ENCODE measurements at places on chromosomes 4 and X.
A peak's percentile ranks its signal among the peaks of the same experiment; 100 is the strongest.

DNA sequence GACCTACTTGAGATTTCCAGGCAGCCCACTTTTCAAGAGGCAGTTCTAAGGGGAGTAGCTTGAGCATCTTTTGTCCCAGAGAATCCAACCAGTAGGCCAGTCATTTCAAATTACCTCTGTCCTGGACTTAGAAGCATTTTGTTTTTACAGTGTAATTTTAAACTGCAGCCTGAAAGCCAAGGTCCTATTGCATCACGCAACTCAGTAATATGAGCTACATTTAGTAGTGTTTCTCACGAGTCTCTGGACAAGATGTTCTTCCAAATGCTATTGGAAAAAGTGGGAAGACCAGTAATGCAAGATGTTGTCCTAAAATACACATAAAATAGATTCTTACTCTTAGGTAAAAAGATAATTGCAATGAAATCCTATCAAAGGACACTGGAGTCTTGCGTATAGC is 182.5 kb upstream of the ARX start:
- no peak for DNase-seq

DNA sequence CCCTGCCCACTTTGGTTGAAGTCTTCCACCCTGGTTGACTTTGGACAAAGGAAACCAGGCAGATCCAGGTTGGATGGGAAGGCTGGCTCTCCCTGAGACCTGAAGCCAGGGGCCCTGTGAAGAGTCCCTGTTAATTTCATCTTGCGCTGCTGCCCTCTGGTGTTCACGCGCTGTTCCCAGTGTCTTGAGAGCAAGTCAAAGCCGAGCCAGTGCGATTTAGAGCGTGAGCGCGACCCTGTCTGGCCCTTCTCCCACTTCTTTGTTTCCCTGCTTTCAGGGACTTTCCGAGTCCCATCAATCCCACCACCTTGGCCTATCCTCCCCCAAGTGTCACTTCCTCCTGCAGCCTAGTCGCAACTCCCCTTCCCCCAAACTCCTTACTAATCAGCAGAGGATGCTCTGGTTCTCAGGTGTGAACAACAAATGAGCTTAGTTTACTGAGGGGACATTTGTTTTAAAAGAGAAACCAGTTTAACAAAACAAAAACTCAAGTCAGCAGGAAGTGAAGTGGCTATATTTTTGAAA is 25.8 kb upstream of the CHRNA9 start:
- DNase-seq = peak; percentile 83

- no peak for DNase-seq
Observed at GRCh38 chrX:773292-774025, 142.9 kb downstream of the SHOX start.

DNA sequence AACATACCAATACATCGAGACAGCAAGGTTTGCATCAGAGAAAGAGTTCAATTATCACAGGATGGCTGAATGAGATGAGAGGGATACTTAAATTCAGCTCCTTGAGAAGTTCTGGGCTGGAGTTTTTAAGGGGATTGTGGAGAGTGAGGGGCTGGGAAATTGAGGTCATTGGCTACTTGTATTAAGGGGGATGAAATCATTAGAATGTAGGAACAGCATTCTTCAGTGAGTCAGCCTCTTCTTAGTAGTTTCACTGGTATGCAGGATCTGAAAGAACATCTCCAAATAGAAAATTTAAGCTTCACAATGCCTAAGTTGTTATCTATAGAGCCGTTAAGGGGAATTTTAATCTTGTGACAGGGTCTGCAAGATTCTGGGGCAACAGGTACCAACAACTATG is 211.6 kb upstream of the TAPT1 start:
- no peak for DNase-seq

- DNase-seq = no peak
Observed at GRCh38 chr4:8778760-8779159, 92.9 kb downstream of the HMX1 start.

DNA sequence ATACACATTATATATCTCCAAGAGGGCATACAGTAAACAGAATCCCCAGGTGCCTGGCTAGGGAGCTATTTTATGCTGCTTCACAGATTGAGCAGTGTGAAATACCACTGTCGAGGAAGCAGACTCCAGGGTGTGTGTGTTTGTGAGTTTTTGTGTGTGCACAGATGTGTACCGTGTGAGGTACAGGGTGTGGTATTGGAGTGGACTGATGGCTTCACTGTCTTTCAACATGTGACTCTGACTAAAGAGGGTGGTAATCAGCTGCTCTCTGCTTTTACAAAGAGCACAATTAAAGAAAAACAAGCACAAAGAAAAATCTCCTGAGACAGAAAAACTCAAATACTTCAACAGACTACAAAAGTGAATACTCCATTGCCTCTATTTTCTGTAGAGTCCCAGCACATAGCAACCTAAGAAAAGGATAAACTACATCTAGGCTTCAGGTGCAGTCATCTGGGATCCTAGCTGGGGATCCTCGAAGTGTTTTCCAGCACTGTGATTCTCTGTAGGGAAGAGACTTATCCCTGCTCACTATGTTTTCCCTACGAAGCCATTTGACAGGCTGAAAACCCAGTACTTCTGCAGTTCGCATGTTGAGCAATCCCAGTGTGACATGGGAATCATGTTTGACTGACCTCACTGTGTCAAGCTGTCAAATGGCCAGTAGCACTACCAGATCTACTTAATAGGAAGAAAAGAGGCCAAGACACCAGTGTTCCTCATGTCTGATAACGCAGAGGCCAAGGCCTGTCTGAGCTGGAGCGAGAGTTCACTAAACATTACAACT is 100.3 kb downstream of the CDS1 start:
- no peak for DNase-seq

GRCh38 chr4:115234405-115235093 is 121.1 kb upstream of the NDST4 start:
- no peak for DNase-seq

GRCh38 chrX:102085706-102086105 is 39.8 kb upstream of the TCEAL2 start:
- DNase-seq = no peak

DNA sequence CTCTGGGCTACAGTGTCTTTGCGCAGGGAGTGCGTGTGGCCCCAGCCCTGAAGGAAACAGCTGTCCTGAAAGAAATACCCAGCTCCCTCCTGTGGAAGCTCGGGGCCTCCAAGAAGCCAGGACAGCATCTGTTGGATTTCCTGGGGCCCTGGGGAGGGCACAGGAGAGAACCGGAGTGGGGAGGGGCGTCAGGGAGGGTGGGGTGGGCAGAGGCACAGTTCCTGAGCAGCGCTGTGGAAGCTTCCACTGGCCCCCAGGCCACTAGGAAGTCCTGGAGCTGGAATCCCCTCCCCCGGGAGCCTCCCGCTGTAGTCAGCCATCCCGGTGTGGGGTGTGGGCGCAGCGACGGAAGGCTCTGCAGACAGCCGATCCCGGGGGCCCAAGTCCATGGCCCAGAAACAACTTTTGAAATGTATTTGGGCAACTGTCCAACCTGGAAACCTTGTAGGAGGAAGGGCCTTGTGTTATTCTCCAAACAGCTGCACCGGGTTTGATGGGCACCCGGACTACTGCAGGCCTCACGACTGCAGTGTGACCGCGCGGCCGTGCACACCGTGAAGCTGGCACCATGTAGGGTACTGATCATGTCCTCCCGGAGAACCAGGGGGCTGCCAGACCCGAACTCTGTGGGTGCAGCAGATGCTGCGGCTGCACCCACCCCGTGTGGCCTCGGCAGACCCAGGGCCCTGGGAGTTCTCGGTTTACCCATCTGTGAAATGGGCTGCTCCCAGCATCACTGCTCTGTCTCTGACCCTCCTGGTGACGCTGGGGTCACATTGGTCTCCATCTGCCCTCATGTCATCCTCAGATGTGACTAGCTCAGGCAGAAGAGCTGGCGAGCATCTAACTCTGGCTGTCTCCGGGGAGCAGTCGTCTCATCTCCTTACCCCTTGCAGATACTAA is 68.5 kb upstream of the HMX1 start:
- no peak for DNase-seq

DNA sequence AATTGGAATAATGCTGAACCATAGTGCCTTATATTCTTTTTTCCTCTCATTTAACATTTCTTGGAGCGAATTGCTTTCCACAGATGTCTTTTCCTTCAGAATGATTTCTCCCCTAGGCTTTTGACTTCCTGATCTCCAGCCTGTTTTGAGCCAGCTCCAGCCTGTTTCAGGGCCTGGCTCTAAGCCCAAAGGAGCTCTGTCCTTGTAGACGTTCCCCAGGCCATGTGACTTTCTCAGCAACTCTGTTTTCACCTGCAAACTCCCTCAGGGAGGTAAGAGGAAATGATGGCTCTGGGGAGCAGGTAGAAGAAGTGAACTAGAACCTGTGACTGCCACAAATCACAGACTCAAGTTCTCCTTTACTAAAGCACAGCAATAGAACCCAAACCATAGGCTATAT is 89.1 kb downstream of the AKAP4 start:
- DNase-seq = no peak

- no peak for DNase-seq
Observed at GRCh38 chr4:174640146-174640545, 117.9 kb upstream of the HPGD start.

GRCh38 chrX:10197279-10198210 is 40.8 kb downstream of the CLCN4 start:
- DNase-seq = no peak

- DNase-seq = no peak
Observed at GRCh38 chr4:90219822-90220221, 92.6 kb downstream of the CCSER1 start.

GRCh38 chr4:143397887-143398286 is 61.2 kb downstream of the GAB1 start:
- no peak for DNase-seq

DNA sequence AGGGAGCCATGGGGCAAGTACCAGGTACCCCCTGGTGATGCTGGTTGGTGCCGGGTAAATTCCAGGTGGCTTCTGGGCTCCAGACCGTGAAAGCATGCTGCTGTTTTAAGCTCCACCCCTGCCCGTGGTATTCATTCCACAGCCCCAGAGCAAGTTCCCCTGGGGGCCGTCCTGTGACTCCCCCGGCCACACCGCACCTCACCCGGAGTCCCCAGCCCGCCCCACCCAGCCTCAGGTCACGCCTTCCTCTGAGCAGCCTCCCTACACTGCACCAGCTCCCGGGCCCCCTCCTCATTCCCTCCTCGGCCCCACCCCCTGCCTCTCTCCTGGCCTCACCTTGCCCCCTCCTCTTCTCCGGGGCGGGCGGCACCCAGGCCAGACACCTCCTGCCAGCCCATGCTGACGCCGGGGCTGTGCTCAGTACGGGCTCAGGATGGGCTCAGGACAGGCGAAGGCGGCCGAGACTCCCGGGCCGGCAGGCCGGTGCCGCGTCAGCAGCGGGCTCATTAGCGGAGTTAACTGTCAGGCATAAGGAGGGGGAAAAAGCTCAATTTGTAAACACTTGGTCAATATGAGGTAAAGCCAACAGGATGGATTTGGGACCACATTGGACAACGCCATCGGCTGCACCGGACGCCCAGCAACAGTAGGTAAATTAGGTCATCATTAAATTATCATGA is 127.4 kb downstream of the FAM53A start:
- no peak for DNase-seq

- DNase-seq = no peak
Observed at GRCh38 chr4:183409934-183410333, 34.5 kb upstream of the CDKN2AIP start.

GRCh38 chr4:144531841-144532240 is 114.1 kb upstream of the HHIP start:
- DNase-seq = no peak

- no peak for DNase-seq
Observed at GRCh38 chrX:19887911-19888879, 795 bp upstream of the SH3KBP1 start.

DNA sequence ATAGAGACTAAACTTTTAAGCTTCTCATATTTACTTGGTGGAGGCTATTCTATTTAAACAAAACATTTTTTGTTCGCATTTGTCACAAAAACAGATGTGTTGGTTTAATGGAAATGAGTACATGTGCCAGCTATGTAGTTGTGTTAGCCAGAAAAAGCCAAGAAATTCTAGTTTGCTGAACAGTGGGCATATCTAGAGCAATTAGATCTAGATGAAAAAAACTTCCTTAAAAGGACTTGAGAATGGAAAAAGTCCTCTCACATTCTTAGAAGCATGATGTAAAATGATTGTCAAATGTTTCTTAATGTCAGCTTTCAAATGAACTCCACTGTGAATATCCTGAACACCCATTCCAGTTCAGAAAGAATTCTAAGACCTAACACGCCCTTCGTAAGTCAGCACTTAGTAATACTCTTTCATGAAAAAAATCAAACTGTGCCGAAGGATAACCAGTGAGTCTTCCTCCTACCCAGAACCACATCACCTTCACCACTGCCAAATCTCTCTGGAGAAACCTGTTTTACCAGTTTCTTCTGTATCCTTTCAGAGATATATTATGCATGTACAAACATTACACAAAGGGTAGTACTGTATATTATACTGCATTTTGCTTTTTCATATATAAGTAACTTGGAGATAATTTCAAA is 28.2 kb downstream of the PHKA1 start:
- no peak for DNase-seq

DNA sequence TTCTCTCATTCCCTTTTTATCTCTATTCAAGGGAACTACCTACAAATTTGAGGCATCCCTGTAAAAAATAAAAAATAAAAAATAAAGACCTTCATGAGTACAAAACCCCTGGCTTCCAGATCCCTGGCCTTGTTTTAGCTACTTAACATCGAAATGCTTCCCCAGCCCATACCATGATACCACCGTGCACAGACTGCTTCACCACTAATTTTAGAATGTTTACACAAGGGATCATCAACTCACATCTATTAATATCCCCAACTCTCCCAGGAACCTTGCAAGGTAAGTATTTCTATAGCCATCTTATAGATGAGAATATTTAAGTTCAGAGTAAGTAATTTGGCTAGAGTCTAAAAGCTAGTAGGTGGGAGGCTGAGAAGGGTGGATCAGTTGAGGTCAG is 51.7 kb downstream of the UCHL1 start:
- no peak for DNase-seq

GRCh38 chr4:24747234-24747975 is 48.0 kb upstream of the SOD3 start:
- DNase-seq = no peak

DNA sequence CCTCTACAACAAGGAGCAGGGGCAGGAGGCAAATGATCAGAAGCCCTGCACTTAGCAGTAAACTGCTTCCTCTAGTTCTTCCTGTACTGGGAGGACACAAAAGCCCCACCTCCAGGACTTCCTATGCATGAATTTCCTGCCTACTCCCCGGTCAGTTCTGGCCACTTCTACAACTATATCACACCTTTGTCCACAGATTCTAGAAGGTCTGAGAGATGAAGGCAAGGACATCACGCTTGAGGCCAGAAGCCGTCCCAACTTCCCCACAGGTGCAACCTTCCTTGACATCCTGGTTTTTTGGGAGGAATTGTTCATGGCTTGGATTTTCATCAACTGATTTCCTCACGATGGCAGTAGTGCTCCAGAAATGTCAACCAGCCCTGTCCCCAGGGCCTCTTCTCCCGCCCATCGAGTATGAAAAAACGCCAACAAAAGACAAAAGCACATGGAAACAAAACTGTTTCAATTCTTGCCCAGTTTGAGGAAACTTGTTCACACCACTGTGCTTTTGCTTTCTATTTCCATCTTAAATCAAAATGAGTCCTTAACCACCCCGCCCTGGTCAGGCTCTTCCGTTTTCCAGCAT is 206.5 kb upstream of the STK26 start:
- peak; percentile 76 for DNase-seq
